ENCODE measurements at places on chromosomes 7 and 10. TPM values are rescaled to one million over a fixed set of nuclear protein-coding genes. Genes with fewer than 3 reads are reported as not detected.

The PLCE1 gene
- 16.9 TPM for total RNA-seq

The FAM25A gene
- not detected for total RNA-seq

The CPA4 gene
- total RNA-seq = 2.3 TPM

The H2AZ2 gene
- total RNA-seq = 159 TPM

The FBXO24 gene
- total RNA-seq = 1.2 TPM

The SFTPA1 gene
- total RNA-seq = 6.3 TPM

The GIMAP8 gene
- total RNA-seq = 22.4 TPM

The ZNF117 gene
- total RNA-seq = 24.4 TPM

The PLPP4 gene
- 2.1 TPM for total RNA-seq

The KLF14 gene
- total RNA-seq = 1.1 TPM

The GRID2IP gene
- total RNA-seq = 0.18 TPM

The ASZ1 gene
- total RNA-seq = not detected

GRCh38 chr10:108515821-108516220 is 1351.3 kb upstream of the SORCS1 start:
- DNase-seq = no peak

GRCh38 chr7:84025332-84025927 is 169.2 kb downstream of the SEMA3A start:
- DNase-seq = no peak

- DNase-seq = no peak
These were observed 68.0 kb upstream of the PPP1R3C start for GRCh38 chr10:91700788-91701444.

GRCh38 chr7:153628406-153628805 is 423.8 kb upstream of the DPP6 start:
- DNase-seq = no peak

- no peak for DNase-seq
These were observed 89.7 kb downstream of the GLCCI1 start for GRCh38 chr7:8058322-8058721.

- DNase-seq = no peak
These were observed 230.5 kb upstream of the MBL2 start for GRCh38 chr10:53003094-53003493.

DNA sequence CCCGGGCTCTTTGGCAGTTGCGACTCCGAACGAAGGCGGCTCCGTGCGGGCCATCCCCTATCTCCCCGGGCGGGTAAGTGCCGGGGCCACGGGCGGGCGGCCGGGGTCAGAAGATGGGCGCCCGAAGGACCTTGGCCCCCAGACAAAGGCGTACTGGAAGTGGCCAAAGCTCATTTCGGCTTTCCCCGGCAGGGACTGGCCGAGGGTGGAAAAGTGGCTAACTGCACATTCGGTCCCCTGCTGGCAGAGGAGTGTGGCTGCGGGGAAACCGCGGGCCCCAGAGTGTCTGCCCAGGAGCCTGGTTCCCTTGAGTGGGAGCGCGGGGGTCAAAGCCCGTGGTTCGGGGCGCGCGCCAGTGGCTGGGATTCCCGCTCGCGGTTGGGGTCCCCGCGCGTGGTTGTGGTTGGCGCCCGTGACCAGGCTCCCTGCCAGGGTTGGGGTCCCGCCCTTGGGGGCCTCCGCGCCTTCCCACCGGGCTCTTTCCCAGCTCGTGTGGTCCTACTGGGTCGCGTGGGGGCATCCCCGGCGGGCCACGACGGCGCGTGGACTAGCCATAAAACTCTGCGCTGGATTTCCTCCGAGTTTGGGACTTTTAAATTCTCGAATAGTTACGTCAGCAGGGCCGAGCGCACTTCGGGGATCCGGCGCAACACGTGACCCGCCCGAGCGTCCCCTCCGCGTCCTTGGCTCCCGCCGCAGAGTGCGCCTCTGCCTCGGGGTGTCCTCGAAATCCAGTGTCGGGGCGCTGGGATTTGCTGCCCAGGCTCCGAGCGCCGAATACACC is 124.4 kb downstream of the TACC2 start:
- DNase-seq = peak; percentile 89

DNA sequence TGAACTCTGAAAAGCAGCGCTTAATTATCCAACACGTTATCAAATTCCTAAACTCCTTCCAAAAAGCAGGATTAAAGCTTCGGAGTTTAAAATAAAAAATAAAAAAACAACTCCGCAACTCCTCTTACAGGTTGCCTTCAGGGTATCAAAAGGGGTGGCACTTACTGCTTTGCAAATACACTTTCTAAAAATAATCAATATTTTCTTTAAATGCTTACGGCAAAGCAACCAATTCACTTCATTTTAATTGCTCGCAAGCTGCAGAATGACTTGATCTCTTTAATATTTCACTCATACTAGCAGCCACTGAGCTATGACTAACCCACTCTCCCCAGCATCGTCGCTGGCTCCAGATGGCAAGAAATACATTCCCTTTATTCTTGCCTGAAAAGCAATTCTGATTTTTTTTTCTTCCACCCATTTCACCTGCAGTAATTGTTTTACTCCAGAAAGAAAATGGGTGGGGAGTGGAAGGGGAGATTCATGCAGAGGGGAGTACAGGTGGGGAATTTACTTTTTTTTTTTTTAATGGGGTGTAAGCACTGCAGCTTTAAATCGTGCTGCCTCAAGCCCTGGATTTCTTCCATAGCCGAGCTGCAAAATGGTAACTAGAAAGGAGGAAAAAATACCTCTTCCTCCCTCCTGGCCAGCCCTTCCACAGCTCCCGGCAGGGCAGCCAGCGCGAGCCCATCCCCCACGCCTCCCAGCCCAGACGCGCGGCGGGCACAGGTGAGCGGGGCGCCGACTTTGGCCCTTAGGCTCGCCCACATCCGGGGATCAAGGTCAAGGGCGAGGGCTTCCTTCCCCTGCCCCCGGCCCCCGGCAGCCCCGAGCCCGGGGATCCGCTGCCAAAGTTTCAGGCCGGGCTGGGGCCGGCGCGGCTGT is 54.2 kb upstream of the FHIP2A start:
- no peak for DNase-seq

- no peak for DNase-seq
These were observed 38.1 kb downstream of the RELN start for GRCh38 chr7:103951311-103951710.

- no peak for DNase-seq
These were observed 15.3 kb upstream of the TSGA13 start for GRCh38 chr7:130701650-130702049.

- DNase-seq = no peak
These were observed 1.0 kb downstream of the TNS3 start for GRCh38 chr7:47580811-47581331.

DNA sequence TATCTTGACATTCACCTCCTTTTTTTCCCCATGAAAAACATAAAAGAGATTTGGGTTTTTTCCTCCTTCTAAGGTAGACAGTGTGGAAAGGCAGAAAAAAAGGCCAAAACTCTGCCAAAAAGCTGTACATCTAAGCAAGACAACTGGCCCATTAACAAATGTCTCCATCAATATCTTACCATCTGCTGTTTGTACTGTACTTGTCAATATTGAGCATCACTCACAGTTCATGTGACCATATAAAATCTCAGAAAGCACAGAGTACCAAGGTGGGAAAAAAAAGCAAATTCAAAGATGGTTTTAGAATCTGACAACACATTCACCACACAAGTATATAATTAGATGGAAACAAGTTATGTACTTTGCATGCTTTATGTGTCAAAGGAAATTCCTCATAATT is 52.6 kb downstream of the CACNA2D1 start:
- DNase-seq = no peak

DNA sequence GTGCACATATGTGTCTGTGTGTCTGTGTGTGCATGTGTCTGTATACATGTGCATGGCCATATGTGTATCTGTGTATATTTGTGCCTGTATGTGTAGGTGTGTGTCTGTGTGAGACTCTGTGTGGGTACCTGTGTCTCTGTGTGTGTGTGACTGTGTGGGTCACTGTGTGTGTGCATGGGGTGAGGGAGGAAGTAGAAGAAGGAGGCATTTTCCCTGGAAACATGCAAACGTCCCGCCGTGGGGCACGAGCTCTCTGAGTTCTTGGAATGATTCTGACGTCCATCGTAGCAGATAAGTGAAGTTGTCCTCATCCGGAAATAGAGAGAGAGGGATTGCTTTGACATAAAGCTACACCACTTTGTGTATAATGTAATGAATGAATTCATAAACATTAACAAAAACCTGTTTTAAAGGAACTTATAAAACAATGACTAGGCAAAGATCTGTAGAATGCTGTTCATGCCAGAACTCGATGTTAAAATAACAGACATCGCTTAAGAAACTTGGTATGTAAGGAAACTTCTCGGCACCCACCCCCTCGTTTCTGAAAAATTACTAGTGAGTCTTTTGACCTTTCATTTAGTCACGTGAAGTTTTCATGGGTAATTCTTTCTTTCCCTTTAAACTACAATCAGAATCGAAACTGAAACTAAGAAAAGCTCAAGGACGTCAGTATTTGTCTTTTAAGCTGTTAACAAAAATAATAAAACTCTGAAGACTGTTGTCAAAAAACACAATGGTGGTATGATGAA is 43.6 kb upstream of the KLF6 start:
- DNase-seq = no peak

- no peak for DNase-seq
These were observed 37.8 kb downstream of the ABCA13 start for GRCh38 chr7:48209004-48209600.

GRCh38 chr7:10106609-10107008 is 867.1 kb upstream of the PHF14 start:
- DNase-seq = no peak

DNA sequence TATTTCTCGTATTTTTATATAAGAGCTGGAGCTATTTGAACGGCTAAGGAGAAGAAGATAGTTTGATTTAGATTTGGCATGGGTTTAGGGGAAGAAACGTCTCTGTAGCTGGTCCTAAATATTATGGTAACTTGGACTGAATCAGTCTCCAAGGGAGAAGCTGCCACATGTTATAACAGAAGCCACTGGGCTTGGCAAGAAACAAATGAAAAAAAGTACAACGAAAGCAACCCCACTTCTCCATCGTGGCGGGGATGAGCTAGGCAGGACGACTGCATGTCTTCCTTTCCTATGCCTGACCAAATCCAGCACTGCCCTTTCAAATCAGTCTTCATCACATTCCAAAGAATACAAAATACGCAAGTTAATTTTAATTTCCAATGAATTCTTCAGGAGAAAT is 196.7 kb upstream of the KLF14 start:
- no peak for DNase-seq

GRCh38 chr10:101602761-101603398 is 14.8 kb downstream of the DPCD start:
- peak; percentile 84 for DNase-seq

DNA sequence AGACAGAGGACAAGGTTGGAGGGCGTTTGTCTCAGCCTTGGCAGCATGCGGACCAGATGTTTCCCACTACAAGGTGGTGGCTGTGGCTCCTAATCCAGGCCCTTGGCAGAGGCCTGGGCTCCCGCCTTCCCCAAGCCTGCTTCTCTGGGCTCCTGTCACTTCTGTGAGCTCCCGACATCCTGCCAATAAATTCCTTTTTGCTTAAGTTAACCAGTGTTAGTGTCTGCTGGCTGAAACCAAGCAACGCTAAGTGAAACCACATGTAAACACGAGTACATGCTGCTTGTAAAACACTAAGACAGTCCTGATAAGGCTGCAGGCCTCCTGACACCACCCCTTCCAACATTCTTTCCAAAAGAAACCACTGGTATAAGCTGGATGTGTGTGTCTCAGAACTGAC is 263.6 kb upstream of the ZMIZ1 start:
- no peak for DNase-seq

GRCh38 chr10:119502618-119503155 is 39.8 kb downstream of the RGS10 start:
- DNase-seq = no peak

DNA sequence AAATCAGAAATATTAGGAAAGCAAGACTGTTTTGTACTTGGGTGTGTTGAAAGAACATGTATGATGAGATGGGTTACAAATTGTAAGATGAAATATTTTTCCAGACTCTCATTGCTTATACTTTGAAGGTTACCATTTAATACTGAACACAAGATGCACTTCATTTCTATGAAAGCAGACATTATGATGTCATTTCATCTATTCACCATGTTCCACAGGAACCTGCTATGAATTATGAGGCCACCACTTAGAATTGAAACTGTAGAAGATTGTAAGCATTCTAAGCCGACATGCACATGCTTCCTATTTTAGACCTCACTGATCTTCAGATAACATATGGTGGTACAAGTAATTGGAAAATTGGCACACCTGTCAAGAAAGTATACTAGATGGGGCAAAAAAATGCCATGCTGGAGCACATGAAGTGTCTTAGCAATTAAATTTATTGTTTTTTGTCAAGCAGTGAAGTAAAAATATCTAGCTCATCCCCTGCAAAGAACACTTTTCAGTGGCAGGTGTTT is 195.0 kb downstream of the PHF14 start:
- no peak for DNase-seq

- DNase-seq = no peak
These were observed 128.0 kb upstream of the MBL2 start for GRCh38 chr10:52900593-52900992.

- no peak for DNase-seq
These were observed 295.5 kb downstream of the MDFIC start for GRCh38 chr7:115217373-115217772.

DNA sequence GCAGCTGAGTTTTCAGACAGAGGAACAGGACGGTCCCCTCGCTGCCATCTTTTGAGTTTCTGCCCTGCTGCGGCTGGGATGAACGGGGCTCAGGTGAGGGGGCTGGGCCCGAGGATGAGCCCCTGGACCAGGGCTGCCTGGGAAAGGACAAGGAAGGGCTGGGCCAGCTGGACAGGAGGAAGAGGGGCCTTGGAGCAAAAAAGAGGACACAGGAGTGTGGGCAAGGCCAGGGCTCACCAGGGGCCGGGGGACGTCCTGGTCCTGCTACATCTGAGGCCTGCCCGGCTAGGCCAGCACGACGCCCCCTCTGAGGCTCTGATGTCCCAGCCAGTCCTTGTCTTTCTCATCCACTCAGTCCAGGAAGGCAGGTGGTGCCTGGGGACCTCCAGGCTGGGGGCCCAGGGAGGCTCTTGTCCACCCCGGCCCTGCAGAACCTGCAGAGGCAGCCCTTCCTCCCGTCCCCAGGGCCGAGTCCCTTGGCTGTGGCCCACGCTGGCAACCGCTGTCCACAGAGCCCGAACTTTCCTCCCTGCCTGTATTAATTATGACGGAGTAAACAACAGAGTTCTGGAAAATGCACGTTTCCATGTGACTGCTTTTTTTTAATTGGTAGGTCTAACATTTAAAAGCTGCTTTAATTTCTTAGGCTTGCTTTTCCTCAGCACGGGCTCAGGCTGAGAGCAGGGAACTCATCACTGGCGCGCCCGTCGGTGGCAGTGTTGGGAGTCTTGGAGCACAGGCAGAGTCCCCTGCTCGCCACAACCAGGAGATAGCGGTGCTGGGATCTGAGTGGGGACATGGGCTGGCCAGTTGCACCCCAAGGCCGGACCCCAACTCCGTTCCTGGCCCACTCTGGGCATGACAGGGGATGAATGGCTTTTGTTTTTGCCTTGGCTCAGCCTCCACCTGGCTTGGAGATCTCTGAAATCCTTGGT is 187.7 kb downstream of the ELFN1 start:
- no peak for DNase-seq

DNA sequence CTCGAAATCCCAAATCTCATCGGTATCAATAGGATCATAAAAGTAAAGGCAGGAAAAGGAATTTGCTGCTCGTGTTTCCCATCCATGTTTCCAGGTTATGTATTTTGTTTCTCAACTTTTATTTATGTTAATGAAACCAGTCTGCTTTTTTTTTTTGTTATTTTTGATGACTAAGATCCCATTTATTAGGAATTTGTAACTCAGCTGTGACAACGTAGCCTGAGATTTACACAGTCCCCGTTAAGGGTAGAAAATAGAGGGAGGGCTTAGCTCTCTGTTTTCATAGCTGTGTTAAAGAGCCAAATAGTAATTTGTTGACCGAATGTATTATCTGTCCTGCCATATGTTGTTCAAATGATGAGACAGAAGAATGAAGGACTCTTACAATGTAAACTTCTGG is 164.0 kb downstream of the MGMT start:
- no peak for DNase-seq

GRCh38 chr10:24382979-24383663 is 174.2 kb downstream of the KIAA1217 start:
- peak; percentile 66 for DNase-seq
